Bronchial smooth muscle cell (primary cell): ENCODE measurements at places on chromosomes 2 and 18. TPM values are rescaled to one million over a fixed set of nuclear protein-coding genes. Genes with fewer than 3 reads are reported as not detected.

The DSEL gene
- total RNA-seq = 35.7 and 74.9 TPM in 2 replicates

The C2orf80 gene
- total RNA-seq = not detected in 2 replicates

The FAM124B gene
- under 0.01 and 0.16 TPM in 2 replicates for total RNA-seq

The ANKRD53 gene
- 0.95 and 1.7 TPM in 2 replicates for total RNA-seq

The TXNDC2 gene
- 0.16 TPM in 1 of 2 replicates, not detected in the other for total RNA-seq

The IL36A gene
- total RNA-seq = not detected in 2 replicates

The CPO gene
- 0.16 and 0.17 TPM in 2 replicates for total RNA-seq

The RUFY4 gene
- not detected in 2 replicates for total RNA-seq

The FBXO36 gene
- 1.8 and 3.2 TPM in 2 replicates for total RNA-seq

The DNAJC5G gene
- not detected in 2 replicates for total RNA-seq

The ACADL gene
- under 0.01 and 0.26 TPM in 2 replicates for total RNA-seq

The GKN2 gene
- total RNA-seq = not detected in 2 replicates

The LGALSL gene
- 1.1 and 1.7 TPM in 2 replicates for total RNA-seq

The EMILIN2 gene
- total RNA-seq = 26.8 and 28.8 TPM in 2 replicates

The RNF152 gene
- total RNA-seq = 3.1 and 18.3 TPM in 2 replicates

The ABHD1 gene
- 0.16 TPM in 1 of 2 replicates, not detected in the other for total RNA-seq

The NCK2 gene
- total RNA-seq = 16.5 and 35.7 TPM in 2 replicates

The ANO7 gene
- 0.09 and 0.63 TPM in 2 replicates for total RNA-seq

The TUBA3E gene
- not detected in 2 replicates for total RNA-seq

The MAP3K19 gene
- total RNA-seq = not detected in 2 replicates

The MAP2 gene
- total RNA-seq = 0.47 and 0.60 TPM in 2 replicates

The HOXD4 gene
- not detected in 2 replicates for total RNA-seq

The GRB14 gene
- total RNA-seq = 0.17 and 4.1 TPM in 2 replicates

The C18orf32 gene
- total RNA-seq = 5.0 and 6.1 TPM in 2 replicates

The POTEI gene
- total RNA-seq = under 0.01 TPM in 1 of 2 replicates, not detected in the other

The CPLX4 gene
- not detected in 2 replicates for total RNA-seq

The REG1B gene
- not detected in 2 replicates for total RNA-seq

The INHBB gene
- not detected in 2 replicates for total RNA-seq

The E2F6 gene
- total RNA-seq = 7.4 and 9.4 TPM in 2 replicates

The CD8A gene
- total RNA-seq = not detected in 2 replicates

The PDE1A gene
- total RNA-seq = 6.5 and 27.9 TPM in 2 replicates

The LDLRAD4 gene
- total RNA-seq = 0.16 TPM in 1 of 2 replicates, not detected in the other

The WNT10A gene
- not detected in 2 replicates for total RNA-seq

The RAMP1 gene
- total RNA-seq = 2.7 and 7.6 TPM in 2 replicates

The C2orf66 gene
- total RNA-seq = under 0.01 TPM in 1 of 2 replicates, not detected in the other

The ADD2 gene
- total RNA-seq = not detected in 2 replicates

The EVA1A gene
- total RNA-seq = 5.8 and 19.2 TPM in 2 replicates

The REG3G gene
- total RNA-seq = not detected in 2 replicates

The FNDC4 gene
- 15.2 and 19.4 TPM in 2 replicates for total RNA-seq

The NEURL3 gene
- 0.09 and 0.16 TPM in 2 replicates for total RNA-seq

The B4GALT6 gene
- 0.77 and 2.8 TPM in 2 replicates for total RNA-seq

The LYPD1 gene
- total RNA-seq = 0.26 and 1.7 TPM in 2 replicates

The STARD6 gene
- 0.17 and 0.32 TPM in 2 replicates for total RNA-seq

The NGEF gene
- 1.9 and 11.2 TPM in 2 replicates for total RNA-seq

The SIX3 gene
- not detected in 2 replicates for total RNA-seq

The HAAO gene
- total RNA-seq = 1.6 and 12.2 TPM in 2 replicates

The SMAD2 gene
- total RNA-seq = 50.8 and 110 TPM in 2 replicates

The MRPL33 gene
- total RNA-seq = 30.0 and 67.8 TPM in 2 replicates

The TDRD15 gene
- total RNA-seq = not detected in 2 replicates

The WDPCP gene
- total RNA-seq = 6.6 and 9.0 TPM in 2 replicates

The KLHL41 gene
- 2.5 and 16.7 TPM in 2 replicates for total RNA-seq
